Stimulated activated CD8-positive, alpha-beta memory T cell treated with anti-CD3 and anti-CD28 coated beads, Interleukin-4, amount 100 ng/mL, for 4 hours (primary cell): ENCODE measurements at places on chromosomes 6 and 20.

GRCh38 chr20:3545401-3545925, 74.6 kb downstream of the ATRN start:
- no peak for DNase-seq

DNA sequence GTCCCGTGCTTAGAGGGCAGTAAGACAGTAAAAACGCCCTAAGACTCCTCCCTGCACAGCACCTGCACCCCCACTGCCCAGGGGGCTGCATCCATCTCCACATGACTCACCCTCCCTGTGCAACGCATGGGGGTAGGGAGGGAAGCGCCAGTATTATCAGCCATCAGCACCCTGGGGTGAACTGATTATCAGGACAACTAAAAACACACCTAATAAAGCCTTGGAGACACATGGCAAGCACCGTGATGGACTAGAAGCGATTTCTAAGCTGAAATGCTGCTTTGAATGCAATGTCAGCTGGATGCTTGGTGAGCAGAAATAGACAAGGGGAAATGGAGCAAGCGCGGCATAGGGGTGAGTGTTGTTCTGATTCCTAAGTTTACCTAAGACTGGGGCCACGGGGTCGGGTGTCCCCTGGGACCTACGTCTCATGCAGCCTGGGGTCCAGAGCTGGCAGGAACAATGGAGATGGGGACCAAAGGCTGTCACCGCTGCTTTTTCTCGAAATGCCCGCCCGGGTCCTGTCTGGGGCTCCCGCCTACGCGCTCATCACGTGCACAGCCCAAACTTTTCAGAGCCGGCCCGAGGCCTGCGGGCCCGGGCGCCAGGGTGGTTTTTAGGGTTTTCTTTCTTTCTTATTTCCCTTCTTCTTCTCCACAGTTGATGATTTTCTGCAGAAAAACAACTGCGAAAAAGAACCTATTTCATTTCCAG, 702 bp upstream of the TNFAIP3 start:
- no peak for DNase-seq

DNA sequence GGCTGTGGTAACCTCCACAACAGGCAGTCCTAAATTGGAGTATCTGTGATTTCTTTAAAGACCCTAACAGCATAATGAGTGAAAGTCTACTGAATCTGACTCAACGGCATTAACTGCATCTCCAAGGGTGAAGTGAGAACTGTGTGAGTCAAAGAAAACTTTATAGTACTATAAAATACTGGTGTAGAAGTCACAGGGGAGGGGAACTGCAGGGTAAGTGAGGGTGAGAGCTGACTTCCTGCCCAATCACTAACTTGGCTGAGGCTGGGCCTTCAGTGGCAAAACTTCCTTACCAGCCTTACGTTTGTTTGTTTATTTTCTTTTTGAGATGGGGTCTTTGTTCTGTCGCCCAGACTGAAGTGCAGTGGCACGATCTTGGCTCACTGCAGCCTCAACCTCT, 109.8 kb downstream of the PTPRK start:
- DNase-seq = no peak

DNA sequence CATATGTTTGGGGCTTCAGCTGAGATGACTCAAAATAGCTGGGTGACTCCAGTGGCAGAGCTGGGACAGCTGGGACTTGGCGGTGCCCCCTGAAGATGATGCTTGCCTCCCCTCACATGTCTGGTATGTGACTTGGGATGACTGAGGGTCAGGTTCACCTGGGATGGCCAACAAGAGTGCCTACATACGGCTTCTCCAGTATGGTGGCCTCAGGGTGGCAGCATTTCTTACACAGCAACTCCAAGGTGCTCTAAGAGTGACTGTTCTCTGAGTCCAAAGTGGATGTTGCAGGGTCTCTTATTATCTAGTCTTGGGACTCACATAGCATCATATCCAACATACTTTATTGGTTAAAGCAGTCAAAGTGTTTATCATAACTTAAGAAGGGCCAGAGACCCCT, 87.8 kb upstream of the CENPW start:
- no peak for DNase-seq

DNA sequence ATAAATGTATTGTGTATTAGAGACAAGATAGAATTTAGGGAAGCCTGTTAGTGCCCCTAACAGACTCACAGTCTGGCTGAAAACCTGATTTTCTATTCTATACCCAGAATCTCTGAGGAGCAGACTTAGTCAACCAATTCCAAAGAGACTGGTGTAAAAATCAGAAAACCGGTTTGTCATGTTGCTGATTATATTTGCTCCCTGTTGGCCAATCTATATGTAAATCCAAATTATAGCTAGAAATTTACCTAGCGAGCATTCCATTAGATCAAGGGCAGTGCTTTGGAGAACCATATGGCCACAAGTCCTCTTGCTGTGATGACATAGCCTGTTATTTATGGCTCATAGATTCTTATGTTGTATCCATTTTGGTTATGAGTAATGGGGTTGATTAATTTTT, 4.8 kb downstream of the NFYA start:
- DNase-seq = no peak

DNA sequence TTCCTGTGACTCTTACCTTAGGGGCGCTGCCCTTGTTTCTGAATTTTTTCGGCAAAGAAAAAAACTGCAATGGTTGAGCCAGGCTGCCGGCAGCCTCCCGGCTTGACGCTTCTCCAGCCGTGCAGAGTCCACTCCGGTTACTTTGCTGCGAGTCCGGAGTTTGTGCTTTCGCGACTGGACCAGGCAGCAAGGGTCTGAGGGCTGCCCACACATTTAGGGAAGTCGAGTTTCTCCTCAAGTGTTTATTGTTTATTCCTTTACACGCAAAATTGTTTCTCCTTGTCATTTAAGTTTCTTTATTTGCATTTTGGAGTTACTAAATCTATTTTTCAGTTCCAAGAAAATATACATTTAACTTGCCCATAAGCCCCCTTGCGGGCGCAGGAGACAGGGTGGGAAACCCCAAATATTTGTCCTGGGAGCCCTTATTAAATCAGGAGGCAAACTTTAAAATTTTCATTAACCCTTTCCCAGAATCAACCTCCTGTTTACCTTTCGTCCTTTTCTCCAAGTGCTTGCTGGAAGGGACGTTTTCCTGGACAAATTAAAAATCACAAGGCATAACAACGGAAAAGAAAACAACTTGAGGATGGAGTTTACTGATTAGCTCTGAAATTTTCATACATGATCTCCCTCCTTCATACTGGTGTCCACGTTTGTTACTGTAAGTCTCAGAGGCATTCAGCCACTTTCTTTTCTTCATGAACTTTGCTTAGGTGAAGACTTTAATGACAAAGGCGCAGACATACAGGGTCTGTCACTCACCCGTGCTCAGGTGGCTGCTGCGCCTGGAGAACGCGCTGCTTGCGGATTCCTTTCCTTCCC, 1.7 kb upstream of the PDE10A start:
- DNase-seq = no peak

DNA sequence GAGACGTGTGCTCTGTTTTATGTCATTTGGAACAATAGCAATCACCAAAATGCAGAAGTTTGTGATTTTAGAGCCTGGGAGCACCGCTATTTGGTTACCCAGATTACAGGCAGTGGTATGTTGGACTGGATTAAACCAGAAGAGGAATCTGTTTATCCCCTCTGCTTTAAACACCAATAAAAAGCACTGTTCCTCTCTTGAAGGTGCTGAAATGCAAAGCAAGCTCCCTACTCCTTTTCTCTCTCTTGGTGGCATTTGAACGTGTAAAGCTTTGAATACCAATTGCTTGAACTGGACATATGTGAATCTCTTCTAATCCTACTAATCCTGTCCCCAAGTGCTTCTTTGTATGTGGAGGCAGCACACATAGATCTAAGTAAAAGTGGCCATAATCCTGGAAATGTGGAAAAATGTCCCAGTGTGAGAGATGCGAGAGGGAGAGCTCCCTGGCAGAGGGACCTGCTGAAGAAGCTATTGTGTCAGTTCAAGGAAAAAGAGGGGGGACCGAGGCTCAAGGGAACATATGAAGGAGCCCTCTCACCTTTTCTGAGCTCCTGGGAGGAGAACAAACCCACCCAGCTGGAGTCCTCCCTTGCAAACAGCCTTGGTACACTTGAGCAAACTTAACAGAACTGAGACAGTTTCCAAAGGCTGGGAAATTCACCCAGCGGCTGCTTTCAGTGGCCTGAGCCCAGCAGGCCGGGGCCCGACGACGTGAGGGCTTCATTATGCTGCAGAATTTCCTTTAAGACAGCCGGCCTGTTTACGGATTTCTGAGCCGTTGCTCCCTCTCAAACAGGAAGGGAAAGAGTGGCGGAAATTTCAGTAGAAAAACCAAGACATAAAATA, 18.8 kb upstream of the OLIG3 start:
- no peak for DNase-seq

DNA sequence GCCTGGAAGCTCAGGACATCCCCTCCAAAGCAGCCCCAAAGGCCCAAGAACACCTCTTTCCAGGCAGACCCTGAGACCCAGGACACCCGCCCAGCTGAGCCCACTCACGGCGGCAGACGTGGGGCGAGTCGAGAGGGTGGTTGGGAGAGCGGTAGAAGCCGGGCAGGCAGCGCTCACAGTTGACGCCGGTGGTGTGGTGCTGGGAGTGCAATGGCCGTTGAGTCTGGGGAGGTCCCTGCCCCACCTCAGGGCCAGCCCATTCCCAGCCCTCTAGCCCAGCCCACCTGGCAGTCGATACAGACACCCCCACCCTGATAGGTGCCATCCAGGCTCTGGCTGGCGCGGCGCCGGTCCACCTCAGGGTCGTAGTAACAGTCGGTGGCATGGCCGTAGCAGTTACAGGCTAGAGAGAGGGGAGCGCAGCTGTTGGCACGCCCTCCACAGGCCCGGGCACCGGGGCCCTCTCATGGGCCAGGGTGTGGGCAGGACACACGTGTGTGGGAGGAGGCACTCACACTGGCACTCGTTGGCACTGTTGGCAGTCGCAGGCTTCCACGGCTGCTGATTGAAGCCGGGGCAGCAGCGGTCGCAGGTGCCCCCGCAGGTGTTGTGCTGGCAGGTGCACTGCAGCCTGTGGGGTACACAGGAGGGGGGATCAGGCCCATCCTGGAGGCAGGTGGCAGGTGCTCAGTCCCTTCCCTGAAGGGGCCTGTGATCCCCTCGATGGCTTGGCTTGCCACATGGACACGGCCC, 20.5 kb downstream of the LAMA5 start:
- DNase-seq = no peak

- DNase-seq = no peak
These were observed 39.3 kb upstream of the HIVEP1 start for GRCh38 chr6:11972806-11973205.

GRCh38 chr6:67567842-67568241, 1067.2 kb upstream of the ADGRB3 start:
- DNase-seq = no peak

DNA sequence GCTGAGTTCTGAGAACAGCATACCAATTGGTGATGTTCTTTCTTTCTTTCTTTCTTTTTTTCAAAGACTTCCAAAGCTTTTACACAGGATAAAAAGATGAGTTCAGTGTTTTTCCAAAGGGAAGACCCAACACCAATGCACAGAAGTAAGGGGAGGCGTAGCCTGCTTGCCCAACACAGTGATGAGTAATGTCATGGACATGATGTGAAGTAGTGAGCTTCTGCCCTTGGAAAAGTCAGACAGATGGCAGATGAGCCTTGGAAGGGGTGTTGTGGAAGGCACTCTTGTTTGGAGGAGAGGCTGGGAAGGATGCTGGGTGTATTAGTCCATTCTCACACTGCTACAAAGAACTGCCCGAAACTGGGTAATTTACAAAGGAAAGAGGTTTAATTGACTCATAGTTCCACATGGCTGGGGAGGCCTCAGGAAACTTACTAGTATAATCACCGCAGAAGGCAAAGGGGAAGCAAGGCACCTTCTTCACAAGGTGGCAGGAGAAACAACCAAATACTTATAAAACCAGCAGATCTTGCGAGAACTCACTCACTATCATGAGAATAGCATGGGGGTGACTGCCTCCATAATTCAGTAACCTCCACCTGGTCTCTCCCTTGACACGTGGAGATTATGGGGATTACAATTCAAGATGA, 12.6 kb downstream of the LRP11 start:
- no peak for DNase-seq

GRCh38 chr20:59010995-59011873, 4.2 kb upstream of the CTSZ start:
- DNase-seq = no peak

DNA sequence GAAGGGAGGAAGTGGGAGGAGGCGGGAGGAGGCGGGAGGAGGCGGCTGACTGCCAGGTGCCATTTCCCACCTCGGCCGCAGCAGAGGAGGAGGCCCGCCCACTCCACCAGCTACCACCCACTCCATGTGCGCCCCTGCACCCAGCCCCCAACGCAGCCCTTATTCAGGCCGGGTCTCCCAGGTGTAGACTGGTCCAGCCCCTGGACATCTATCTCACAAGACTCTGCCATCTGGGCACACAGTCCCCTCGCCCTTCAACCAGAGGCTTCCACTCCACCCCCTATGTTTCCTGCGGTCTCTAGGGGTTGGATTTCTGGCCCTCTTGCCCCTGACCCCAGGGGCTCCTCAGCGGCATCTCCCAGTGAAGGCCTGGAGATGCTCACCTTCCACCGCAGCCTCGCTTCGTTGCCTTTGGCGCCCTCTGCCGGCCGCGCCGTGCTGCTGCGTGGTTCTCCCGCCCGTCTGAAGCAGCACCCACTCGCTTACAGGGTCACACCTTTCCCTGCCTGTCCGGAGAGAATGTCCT, 32.6 kb upstream of the FAM83D start:
- peak; percentile 65 for DNase-seq

- no peak for DNase-seq
These were observed 11.4 kb downstream of the CTSZ start for GRCh38 chr20:58995461-58996225.

DNA sequence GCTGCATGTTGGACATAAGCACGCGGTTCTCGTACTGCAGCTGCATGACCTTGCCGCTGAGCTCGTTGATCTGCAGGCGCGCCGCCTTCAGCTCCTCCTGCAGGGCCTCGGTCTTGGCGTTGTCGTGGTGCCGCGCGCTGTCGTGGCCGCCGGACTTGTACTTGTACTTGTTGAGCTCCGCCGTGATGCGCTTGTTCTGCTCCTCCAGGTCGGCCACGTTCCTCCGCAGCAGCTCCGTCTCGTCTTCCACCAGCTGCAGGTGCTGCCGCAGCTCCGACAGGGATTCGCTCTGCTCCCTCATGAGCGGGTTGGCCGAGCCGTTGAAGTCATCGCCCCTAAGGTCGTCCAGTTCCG, 16.6 kb upstream of the KIAA0408 start:
- no peak for DNase-seq

- no peak for DNase-seq
These were observed 38.6 kb upstream of the BHLHE23 start for GRCh38 chr20:63045401-63045800.

GRCh38 chr6:146194434-146194833, 165.6 kb downstream of the GRM1 start:
- DNase-seq = no peak

GRCh38 chr20:10637031-10637559, 36.7 kb downstream of the JAG1 start:
- no peak for DNase-seq

GRCh38 chr6:71468841-71469700, 180.5 kb downstream of the OGFRL1 start:
- DNase-seq = no peak

- DNase-seq = no peak
These were observed 868 bp downstream of the NCOA3 start for GRCh38 chr20:47502271-47503239.

- no peak for DNase-seq
These were observed 37.2 kb upstream of the PHACTR1 start for GRCh38 chr6:12679341-12679740.

GRCh38 chr6:152329638-152330448, 307.3 kb downstream of the SYNE1 start:
- DNase-seq = no peak

- DNase-seq = no peak
These were observed 8.4 kb downstream of the NCOA6 start for GRCh38 chr20:34817072-34817471.
